ENCODE measurements at places on chromosomes 16 and 17. TPM values are rescaled to one million over a fixed set of nuclear protein-coding genes. Genes with fewer than 3 reads are reported as not detected.

DNA sequence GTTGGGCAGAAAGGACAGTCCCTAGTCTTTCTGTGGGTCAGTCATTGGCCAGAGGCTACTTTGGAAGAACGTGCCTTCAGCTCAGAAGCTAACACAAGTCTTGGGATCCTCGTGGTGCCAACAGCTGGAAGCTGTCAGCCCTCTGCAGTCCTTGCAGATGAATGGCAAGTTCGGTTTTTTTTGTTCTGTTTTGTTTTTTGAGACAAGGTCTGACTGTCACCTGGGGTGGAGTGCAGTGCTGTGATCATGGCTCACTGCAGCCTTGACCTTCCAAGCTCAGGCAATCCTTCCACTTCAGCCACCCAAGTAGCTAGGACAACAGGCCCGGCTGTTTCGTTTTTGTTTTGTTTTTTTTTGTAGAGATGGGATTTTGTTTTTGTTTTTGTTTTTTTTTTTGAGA, 149.4 kb downstream of the SPECC1 start:
- H3K27me3 ChIP-seq, result no peaks in the 10 kb centered on the region
- peaks cover 7% of the 10 kb centered on the region for H3K4me1 ChIP-seq
- H3K27ac ChIP-seq, result no peak overlapping the region

DNA sequence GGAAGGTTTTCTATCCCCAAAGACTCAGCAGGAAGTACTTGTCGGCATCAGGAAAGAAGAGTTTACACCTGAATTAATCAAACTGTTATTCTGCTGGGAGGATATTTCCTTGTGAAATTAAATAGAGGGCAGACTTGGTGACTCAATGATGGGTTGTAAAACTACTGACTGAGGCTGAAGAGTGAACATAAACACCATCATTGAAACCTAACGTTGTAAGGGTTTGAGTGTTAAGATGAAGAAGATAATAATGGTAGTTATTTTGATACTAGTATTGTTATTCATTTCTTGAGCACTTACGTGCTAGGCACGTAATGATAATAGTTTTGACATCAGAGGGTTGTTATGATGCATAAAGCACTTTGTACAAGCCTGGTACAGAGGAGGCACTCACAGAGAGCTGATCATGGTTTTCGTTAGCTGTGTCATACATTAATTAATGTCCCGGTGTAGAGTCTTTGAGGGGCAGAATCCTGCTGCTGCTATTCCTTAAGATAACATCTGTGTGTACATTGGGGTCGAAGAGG, 64.2 kb upstream of the CACNG3 start:
- H3K4me3 ChIP-seq, result no peak overlapping the region
- no peak for DNase-seq
- H3K27ac ChIP-seq, result no peak overlapping the region
- no peaks in the 10 kb centered on the region for H3K36me3 ChIP-seq
- H3K27me3 ChIP-seq, result no peaks in the 10 kb centered on the region

The GRAP gene
- 3.1 TPM for total RNA-seq

The WNT9B gene
- total RNA-seq, result 0.67 TPM

Measured in Peyer's patch (tissue), 4 donors.